ENCODE measurements at places on chromosomes 5 and 9. TPM values are rescaled to one million over a fixed set of nuclear protein-coding genes. Genes with fewer than 3 reads are reported as not detected.

DNA sequence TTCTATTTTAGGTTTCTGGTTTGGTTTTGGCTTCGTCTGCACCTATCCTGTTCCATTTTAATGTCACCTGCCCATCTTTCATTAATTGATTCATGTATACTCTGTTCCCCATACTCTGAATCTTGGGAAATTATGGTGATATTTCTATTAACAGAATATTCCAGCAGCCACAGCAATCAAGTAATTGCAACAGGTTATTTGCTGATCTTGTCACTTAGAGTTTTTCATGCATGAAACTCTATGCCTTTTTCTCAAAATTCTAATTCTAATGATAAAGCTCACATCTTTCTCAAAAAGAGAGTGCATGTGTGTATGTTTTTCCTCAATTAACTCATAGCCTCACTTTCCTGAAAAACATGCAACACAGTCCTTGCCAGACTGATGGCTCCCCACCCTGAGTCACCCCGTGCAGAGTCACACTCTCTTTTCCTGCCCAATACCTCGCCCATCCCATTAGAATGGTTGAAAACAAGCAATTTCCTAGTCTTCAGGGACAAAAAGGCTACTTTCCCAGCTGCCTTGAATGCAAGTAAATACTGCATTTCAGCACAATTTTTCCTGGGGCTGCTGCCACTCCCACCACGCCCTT, 15.6 kb downstream of the GFRA3 start:
- no peak for DNase-seq

DNA sequence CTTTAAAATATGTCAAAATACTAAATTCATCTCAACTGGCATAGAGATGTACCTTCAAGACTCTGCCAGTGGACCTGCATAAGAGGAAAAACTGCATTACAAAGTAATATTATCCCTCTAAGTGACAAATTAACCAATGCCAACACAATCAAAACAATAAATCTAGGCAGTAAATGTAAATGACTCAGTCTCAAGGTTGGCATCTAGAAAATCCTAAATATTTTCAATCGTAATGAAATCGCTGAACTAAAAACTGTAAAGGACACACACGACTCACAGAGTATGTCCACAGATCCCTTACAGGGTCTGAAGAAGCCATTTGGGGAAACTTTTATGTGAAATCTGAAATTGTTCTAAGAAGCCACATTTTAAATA, 31.2 kb downstream of the ERMP1 start:
- no peak for DNase-seq

- no peak for DNase-seq
Measured at GRCh38 chr9:100406962-100407361, 20.0 kb upstream of the MSANTD3 start.

DNA sequence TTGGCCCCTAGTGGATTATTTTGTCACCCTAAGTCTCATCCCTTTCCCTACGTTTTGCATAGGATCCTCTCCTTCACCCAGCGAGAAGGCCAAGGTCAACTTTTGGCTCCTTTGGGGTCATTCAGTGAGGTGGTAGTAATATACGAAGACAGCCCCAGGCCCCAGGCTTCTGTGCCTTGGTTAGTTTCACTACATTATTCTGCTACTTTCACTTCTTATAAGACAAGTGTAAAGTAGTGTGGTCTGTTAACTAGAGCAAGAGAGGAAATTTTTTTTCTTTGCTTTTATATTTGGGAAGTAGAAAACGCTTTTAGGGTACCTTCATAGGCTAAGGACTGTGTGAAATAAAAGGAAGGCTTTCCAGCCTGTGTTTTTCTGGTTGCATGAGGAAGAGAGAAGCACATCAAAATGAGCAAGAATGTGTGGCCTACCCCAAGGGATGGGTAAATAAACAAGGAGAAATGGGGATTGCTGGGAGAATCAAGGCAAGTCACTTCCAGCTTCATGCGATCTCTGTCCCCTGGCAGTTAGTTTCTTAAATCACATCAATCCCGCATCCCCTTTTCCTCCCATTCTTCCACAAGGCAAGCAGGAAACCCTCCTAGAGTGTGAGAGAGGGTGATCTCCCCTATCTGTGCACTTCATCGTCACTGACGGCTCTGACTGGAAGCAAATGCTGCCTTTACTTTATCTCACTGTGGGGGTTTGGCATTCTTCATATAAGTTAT, 677.0 kb upstream of the WWC1 start:
- DNase-seq, result no peak

Gene ZNF608
- total RNA-seq, result 23.7 TPM

Gene CYLC2
- total RNA-seq, result not detected

Gene CAMK2A
- total RNA-seq, result 1.8 TPM

- no peak for DNase-seq
Measured at GRCh38 chr9:134341306-134341705, 15.1 kb downstream of the RXRA start.

Gene FUT7
- total RNA-seq, result not detected

Gene SLC6A3
- total RNA-seq, result not detected

- DNase-seq, result no peak
Measured at GRCh38 chr9:70607926-70608325, 193.5 kb upstream of the KLF9 start.

Gene SPATA31A3
- not detected for total RNA-seq

DNA sequence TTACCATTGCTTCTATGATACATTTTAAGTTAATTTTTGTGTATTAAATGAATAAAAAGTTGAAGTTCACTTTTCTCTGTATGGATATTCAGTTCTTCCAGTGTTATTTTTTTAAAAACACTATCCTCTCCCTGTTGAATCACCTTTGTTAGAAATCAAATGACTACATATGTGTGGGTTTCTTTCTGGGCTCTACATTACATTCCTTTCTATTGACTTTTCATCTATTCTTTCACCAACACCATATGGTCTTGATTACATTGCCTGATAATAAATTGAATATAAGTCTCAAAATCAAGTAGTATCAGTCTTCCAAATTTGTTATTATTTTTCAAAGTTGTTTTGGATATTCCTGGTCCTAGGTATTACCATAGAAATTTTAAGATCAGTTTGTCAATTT, 7.3 kb upstream of the RASEF start:
- no peak for DNase-seq

Gene TSSK1B
- 1.2 TPM for total RNA-seq

DNA sequence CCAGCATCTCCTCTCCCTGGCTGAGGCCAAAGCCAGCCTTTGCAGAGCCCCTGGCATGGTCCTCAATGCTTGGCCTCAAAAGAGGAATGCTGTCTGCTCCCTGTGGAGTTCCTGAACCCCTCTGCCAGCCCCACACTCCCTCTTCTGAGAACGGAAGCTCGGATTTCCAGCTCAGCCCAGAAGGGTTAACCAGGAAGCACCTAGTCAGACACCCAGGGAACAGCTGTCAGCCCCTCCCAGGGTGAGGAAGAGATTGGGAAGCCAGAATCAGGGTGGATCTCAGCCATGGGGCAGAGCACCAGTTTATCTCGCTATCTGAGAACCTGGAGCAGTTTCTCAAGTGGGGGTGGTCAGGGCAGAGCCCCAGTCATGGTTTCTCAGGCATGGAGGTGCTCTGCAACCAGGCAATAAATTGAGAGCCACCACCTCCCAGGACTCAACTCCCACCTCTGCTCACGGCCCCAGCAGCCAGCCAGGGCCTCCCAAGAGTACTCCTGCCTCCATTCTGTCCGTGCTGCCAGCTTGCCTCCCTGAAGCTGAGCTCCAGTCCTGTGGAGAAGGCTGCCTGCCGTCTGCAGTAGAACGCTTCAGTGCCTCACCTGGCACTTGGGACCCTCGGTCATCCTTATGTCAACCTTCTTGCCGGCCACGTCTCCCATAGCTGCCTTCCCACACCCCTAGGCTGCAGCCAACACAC, 7.6 kb downstream of the FOXE1 start:
- no peak for DNase-seq

- DNase-seq, result no peak
Measured at GRCh38 chr9:80369641-80370040, 797.9 kb downstream of the TLE4 start.

DNA sequence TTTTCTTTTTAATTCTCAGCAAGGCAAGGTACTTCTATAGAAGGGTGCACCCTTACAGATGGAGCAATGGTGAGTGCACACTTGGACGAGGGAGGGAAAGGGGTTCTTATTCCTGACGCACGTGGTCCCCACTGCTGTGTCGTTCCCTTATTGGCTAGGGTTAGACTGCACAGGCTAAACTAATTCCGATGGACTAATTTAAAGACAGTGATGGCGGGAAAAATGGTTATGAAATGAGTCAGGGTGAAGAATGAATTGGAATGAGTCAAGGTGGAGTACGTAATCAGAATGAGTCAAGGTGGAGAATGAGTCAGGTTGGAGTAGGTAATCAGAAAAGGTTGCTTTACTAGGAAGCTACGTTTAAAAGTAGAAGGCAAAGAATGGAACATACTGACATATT, 2.1 kb upstream of the HMGCS1 start:
- no peak for DNase-seq

DNA sequence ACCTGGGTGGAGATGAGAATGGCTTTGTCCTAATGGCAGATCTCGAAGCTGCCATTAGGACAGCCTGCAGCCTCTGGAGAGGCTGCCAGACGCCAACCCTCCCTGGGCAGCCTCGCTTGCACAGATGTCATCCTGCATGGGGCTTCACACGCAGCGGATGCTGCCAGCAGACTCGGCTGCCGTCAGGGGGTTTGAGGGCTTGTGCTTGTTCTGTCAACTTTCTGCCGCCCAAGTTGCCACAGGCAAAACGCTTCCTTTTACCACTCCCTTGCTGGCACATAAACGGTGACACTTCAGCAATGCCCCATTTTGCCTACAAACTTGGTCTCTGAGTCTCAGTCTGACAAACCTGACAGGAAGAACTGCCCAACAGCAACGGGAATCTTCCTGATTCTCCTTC, 24.7 kb downstream of the DAP start:
- no peak for DNase-seq

Gene FBP1
- 13.6 TPM for total RNA-seq

Gene ZDHHC21
- 71.0 TPM for total RNA-seq

Gene ADAMTS2
- 80.9 TPM for total RNA-seq

DNA sequence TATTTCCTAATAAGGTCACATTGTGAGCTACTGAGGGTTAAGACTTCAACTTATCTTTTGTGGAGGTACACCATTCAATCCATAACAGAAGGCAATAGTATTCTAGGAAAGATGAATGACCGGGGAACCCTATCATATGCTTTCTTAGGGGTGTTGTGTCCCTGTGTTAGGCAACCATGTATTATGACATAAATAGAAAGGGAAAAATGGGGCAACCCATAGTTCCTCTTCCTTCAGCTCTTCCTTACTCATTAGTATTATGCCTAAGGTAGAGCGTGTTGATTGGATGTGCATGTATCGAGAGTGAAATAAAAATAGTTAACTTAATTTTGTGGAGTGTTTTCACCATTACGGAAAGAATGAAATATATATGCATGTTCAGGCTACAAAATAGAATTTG, 6.0 kb upstream of the CCNJL start:
- no peak for DNase-seq

Gene TNFSF15
- 8.8 TPM for total RNA-seq

- no peak for DNase-seq
Measured at GRCh38 chr5:68225188-68225910, 9.8 kb downstream of the PIK3R1 start.

DNA sequence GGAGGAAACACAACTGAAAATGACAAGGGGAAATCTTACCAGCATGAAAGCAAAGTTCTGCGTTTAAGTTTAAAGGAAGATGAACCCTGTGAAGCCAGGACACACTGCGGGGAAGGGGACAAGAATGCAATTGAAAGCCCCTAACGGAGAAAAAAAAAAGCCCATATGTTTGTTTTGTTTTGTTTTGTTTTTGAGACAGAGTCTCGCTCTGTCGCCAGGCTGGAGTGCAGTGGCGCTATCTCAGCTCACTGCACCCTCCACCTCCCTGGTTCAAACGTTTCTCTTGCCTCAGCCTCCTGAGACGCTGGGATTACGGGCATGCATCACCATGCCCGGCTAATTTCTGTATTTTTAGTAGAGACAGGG, 2.9 kb downstream of the STK10 start:
- DNase-seq, result no peak

DNA sequence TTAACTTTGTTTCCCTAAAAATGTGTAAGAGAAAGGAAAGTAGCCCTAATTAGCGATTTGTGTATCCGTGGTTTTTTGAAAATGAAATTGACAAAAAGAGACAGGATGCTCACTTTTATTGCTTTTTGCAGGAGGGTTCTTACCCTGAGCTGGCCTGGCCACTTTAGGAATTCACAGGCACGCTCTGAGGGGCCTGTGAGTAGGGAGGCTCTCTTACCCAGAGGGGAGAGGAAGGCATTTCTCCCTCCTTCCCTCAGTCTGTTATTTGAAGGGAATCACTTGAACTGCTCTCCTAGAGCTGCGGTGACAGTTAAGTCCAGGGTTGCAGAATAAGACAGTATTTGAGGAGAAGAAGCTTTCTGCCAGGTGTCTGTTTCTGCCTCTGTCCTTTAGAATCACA, 16.7 kb downstream of the PIK3R1 start:
- no peak for DNase-seq

Gene C9orf50
- not detected for total RNA-seq

DNA sequence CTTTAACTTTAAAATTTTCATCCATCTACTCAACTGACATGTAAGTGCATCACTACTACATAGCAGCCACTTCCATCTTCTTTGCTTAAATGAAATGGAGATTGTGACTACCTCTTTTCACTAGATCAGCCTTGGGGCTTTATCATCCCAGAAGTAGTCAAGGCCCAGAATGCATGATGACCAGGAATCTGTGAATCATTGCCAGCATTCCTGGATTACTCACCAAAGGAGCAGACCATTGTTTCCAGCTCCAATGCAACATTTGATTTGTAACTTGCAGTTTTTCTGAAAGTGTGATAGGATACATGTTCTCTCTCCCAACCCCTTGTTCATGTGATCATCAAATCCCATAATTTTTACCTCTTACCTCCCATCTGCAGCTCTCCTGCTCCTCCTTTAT, 65.1 kb downstream of the PLPPR1 start:
- DNase-seq, result no peak

- no peak for DNase-seq
Measured at GRCh38 chr5:160496784-160497183, 75.1 kb downstream of the PTTG1 start.

DNA sequence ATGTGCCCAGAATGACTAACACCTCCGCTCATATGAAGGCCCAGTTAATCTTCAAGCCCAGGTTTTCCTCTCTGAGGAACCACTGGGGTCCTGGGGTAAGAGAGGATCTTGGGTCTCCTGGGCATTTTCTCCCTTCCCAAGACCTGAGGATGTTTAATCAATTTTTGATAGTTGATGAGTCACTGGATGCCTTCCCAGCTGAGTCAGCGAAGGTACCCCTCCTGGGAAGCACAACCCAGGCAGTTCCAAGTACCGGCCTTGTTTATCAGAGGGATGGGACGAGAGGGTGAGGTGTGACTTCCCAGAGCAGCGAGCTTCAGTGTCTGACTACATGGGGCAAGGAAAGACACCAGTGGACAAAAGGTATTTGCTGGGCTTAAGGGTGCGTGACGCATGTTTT, 119.6 kb upstream of the IL12B start:
- no peak for DNase-seq

DNA sequence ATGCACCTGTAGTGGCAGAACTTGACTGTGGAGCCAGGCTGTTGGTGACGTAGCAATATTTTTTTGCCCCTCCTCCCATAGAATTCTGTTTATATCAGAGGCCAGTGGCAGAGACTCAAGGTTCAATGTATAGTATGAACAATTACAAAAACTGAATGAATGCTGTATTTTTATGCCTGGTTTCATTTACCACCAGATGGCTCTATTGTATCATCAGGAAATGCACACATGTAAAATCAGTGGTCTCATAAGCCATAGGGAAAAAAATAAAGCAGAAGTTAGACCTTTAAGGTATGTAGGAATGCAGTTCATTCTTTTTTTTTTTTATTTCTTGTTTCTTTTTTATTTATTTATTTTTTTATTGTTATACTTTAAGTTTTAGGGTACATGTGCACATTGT, 43.6 kb downstream of the CCDC192 start:
- no peak for DNase-seq

- no peak for DNase-seq
Measured at GRCh38 chr5:153907170-153907775, 131.4 kb downstream of the FAM114A2 start.

Gene BTNL9
- 7.0 TPM for total RNA-seq

Measured in urinary bladder (tissue), 4 donors.